ENCODE measurements at places on chromosomes 1 and 21.

DNA sequence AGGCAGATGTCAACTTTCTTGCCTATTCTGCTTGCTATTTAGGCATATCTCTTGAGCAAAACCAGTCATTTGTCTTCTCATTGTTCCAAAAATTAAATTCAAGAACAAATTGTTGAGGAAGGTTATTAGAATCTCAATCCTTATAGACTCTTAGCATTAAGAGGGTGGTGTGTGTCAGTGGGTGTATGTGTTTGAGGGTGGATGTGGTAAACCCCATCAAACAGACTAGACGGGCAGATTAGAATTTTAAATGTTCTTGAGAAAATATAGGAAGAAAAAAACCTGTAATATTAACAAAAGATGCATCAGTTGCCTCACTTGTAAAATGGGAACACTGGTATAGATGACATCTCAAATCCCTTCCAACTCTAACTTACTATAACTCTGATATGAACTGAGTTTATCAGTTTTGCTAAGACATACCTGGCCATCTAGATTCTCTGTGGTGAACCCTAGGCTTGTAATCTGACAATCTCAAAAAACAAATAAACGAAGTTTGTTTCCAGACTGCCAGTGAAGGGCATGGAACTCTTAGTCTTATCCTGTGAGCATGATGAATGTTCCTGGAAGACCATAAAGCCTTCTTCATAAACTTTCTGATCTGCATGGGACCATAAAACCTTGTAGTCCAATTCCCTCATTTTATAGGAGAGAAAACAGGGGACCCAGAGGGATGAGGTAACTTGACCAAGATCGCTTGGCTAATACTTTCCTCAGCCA is 176.3 kb upstream of the SGIP1 start:
- no peak for DNase-seq

GRCh38 chr1:3707298-3707938 is 44.8 kb upstream of the CCDC27 start:
- DNase-seq = no peak

GRCh38 chr21:41627428-41627827 is 119.5 kb upstream of the TMPRSS2 start:
- DNase-seq = no peak

- no peak for DNase-seq
Measured at GRCh38 chr1:171850651-171851350, 9.5 kb downstream of the DNM3 start.

GRCh38 chr1:87462894-87463293 is 134.2 kb downstream of the LMO4 start:
- DNase-seq = no peak

DNA sequence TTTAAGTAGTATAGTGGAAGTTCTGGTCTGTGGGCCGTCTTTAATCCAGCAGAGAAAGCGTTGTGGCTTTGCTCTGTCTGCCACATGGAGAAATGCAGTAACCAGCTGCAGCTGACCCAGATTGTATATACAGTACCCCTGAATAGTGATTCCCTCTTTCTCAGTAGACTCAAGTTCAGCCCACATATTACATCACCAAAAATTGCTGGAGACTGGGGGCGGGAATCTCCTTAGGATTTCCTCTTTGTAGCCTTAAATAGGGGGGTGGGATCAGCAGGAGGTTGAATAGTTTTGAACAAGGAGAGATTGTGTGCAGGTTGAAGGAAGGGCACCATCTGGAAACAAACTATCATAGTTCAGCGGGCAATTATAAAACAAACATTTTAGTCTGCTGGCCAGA is at the start of gene ANGPTL1:
Gene ANGPTL1 (minus strand): TSS at position 134 of the 400 bp plus-strand sequence. CDS start 5,301 bp downstream, outside the sequence.
- no peak for DNase-seq

DNA sequence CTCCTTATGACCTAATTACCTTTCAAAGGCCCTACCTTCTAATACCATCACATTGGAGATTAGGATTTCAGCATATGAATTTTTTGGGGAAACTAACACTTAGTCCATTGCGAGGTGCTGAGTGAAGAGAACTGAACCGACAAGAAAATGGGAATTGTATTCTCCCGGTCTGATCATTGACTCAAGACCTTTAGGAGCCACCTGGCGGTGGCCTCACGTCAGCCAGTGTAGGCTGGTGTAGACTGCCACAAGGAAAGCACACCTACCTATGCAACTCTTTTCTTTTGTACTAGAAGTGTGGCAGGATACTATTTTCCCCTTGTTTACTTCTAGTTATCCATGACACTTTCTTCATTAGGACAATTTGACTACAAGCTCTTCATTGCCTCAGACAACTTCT is 333.5 kb upstream of the B3GALT2 start:
- DNase-seq = no peak

- DNase-seq = no peak
Measured at GRCh38 chr1:62180639-62181038, 14.0 kb upstream of the L1TD1 start.

DNA sequence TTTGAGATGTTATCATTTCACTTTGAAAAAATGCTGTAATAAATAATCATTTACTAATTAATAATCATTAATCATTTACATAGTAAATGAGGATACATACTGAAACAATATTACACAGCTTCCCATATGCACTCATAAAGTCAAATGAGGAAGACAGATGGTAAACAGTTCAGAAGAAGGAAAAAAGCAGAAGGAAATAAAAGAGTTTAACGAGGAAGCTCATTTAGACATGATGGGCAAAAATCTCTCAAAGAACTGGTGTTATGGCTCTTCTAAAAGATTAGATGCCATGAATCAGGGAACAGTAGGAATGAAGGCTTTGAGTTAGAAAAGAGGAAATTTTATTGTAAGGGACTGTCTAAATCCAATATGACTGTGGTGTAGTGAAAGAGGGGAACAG is 347.6 kb downstream of the PTPRC start:
- no peak for DNase-seq

- DNase-seq = no peak
Measured at GRCh38 chr1:177088966-177089365, 75.5 kb downstream of the ASTN1 start.

DNA sequence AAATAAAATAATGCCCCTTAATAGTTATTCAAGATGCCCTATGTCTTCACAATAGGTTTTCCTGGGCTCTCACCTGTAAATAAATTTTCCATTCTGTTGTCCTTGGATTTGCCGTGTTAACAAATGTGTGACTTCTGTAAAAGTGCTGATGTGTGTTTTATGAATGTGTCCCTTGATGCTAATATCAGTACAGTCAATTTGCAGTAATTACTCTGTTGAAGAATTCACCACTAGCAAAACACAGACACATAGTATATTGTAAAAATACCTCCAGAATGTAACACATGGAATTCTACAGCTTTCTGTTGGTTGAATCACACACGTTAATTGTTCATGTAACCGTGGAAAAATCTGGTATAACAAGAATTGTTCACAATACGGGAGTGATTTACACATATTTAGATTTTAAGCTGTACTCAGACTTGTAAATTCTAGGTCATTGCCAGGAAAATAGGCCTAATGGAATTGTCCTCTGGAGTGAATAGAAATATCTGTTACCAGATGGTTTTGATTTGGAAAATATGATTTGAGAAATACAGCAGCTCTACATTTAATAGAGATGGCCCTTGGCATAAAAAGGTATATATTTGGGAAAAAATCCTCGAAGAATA is 36.7 kb upstream of the KCNK2 start:
- DNase-seq = no peak

DNA sequence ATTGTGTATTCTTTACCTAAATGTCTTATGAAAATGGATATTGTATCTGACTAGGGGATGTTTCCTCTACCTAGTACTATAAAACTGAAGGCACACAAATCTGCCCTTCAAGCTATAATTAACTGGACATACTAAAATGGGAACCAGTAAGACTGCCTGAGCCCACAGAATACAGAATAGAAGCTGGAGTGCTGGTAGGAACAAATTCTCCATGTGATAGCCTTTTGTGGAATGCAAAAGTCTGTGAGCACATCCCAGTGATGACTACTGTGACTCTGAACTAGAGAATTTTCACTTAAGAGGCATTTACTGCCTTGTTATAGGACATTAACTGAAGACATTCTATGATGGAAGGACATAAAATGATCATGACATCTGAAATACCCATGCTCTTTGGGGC is 30.3 kb downstream of the KIFAP3 start:
- no peak for DNase-seq

- no peak for DNase-seq
Measured at GRCh38 chr21:16215663-16216183, 485.9 kb downstream of the USP25 start.

GRCh38 chr1:42142894-42143675 is 10.1 kb upstream of the GUCA2B start:
- peak; percentile 15 for DNase-seq

- no peak for DNase-seq
Measured at GRCh38 chr1:231209531-231209930, 31.5 kb upstream of the GNPAT start.

- no peak for DNase-seq
Measured at GRCh38 chr1:58789996-58790660, 6.3 kb upstream of the JUN start.

- no peak for DNase-seq
Measured at GRCh38 chr21:16633831-16634459, 878.9 kb upstream of the CXADR start.

GRCh38 chr1:94093996-94094395 is 27.0 kb downstream of the ABCA4 start:
- DNase-seq = no peak

DNA sequence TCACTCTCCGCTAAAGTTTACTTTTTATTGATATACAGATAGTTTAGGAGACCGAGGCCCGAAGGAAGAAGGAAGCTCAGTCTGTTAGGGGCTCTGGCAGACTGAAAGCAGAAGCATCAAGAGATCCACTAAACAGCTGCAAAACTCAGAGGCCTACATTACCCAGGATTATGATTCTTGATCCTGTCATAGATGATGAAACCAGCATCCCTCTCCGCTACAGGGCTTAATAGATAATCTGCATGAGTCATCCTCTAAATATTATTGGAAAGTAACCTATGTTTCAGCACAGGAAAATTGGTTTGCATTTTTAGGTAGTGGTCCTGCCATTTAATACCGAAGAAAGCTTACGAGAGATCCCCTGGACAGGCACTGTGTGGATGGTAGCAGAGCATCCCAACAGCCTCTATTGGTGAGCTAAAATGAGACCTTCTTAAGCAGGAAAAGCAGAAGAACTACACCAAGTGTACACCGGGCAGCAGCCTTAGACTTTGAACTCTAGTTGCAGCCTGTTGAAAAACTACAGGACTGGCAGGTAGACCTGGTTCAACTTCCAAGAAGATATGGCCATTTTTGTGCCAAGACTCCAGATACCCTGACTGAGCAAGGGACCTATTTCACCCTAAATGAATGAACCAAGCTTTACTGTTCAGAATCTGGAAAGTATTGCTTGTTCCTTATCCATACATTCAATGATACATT is 6.8 kb downstream of the CASQ2 start:
- no peak for DNase-seq

- DNase-seq = no peak
Measured at GRCh38 chr1:180933141-180933540, 20.4 kb downstream of the KIAA1614 start.

DNA sequence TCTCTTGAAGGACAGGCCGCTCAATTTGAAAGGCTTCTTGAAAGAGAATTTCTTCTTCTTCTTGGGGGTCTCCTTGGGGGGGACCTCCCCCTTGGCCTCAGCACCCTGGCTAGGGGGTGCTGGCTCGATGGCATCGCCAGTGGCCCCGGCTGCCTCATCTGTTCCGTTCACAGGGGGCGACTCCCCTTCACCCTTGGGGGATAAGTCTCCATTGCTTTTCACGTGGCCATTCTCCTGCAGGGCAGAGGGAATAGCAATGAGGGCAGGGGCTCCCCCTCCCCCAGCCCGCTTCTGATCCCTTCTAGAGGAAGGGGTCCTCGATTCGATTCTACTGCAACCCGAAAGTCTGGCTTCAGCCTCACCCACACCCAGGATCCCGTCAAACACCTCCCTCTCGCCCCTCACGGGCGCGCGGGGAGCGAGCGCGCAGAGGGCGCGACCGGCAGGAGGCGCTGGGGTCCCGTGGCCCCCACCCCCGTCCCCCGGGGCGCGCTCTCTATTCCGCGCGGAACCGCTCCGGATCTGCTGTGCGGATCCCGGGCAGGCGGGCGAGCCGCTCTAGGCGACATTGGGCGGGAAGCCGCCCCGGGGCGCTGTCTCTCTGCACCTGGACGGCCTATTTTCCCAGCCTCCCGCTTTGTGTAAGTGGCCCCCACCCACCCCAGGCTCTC is 1.0 kb downstream of the MARCKSL1 start:
- peak; percentile 50 for DNase-seq

GRCh38 chr1:36217670-36218069 is 6.6 kb upstream of the THRAP3 start:
- DNase-seq = no peak

GRCh38 chr1:208455821-208456220 is 211.6 kb upstream of the PLXNA2 start:
- DNase-seq = no peak

DNA sequence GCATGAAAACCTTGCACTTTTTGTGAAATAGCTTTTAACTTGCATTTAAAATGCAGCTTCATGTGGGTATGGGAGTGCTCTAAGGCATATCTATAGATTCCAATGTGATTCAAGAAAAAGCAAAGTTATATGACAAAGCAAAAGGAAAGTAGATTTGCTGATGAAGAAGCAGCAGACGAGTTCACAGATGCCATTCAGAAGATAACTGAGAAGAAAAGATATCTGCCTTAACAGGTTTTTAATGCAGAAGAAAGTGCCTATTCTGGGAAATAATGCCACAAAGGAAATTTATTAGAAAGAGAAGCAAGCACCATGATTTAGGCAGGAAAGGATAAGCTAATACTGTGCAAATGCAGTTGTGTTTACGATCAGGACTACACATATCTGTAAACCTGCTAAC is 68.1 kb downstream of the PHTF1 start:
- no peak for DNase-seq

- no peak for DNase-seq
Measured at GRCh38 chr1:30275926-30276764, 447.2 kb downstream of the MATN1 start.

GRCh38 chr1:5274527-5274926 is 620.1 kb downstream of the AJAP1 start:
- DNase-seq = no peak

GRCh38 chr1:21294266-21294989 is 4.2 kb upstream of the ECE1 start:
- peak; percentile 93 for DNase-seq

GRCh38 chr1:35808450-35809113 is 766 bp downstream of the AGO4 start:
- peak; percentile 26 for DNase-seq

GRCh38 chr1:204560590-204561150 is 44.5 kb downstream of the MDM4 start:
- DNase-seq = no peak

GRCh38 chr1:156490401-156491032 is 10.1 kb downstream of the MEF2D start:
- no peak for DNase-seq

DNA sequence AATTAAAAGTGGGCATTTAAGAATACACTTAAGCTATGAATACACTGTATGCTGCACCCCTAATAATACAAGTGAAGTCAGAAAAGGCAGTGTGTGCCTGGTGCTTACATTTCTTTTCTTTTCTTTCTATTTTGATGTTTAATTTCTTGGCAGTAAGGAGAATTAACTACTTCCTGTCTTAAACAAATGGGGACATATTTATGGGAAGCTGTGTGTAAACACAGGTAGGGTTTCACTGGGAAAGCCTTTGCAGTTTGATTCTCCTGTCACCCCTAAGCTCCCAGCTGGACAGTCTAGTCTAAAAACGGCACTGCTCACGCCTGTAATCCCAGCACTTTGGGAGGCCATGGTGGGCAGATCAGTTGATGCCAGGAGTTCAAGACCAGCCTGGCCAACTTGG is 146.0 kb downstream of the MIS18A start:
- no peak for DNase-seq

Measured in activated CD4-positive, alpha-beta T cell treated with anti-CD3 and anti-CD28 coated beads, Interleukin-2, Interleukin-6, amounts not matched to agents 100 ng/mL and 50 ng/mL, durations not matched to agents 16 hours and 8 hours (primary cell).